ENCODE measurements at places on chromosomes 7 and 10. TPM values are rescaled to one million over a fixed set of nuclear protein-coding genes. Genes with fewer than 3 reads are reported as not detected.

Gene VPS26A
- total RNA-seq: 32.8 TPM

Gene DNAJB12
- total RNA-seq: 27.0 TPM

Gene BRAF
- total RNA-seq: 57.8 TPM

GRCh38 chr7:147859033-147859432 is 731.5 kb upstream of the C7orf33 start:
- H3K27me3 ChIP-seq: no peaks in the 10 kb centered on the region
- H3K4me3 ChIP-seq: no peak overlapping the region
- no peaks in the 10 kb centered on the region for H3K4me1 ChIP-seq
- H3K27ac ChIP-seq: no peak overlapping the region
- H3K36me3 ChIP-seq: no peaks in the 10 kb centered on the region

DNA sequence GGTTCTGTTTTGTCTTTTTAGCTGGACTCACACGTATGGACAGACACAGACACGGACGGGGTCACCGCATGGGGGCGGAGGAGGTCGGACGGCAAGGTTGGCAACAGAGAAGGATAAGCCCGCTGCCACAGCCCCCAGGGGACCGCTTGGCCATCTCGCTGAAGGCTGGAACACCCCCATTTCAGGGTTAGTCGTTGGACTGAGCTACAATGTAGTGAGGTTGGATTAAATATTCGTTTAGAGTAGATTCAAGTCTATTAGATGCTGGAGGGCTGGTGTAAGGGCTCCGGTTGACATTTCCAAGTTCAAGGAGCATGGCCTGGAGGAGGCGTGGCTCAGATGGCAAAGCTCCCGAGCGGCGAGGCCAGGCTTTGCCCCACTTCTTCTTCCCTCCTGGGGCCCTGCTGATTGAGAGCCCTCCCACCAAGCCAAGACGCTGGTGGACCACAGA is 35.2 kb downstream of the PPIF start:
- H3K4me1 ChIP-seq: no peaks in the 10 kb centered on the region
- no peaks in the 10 kb centered on the region for H3K36me3 ChIP-seq
- no peaks in the 10 kb centered on the region for H3K27me3 ChIP-seq
- DNase-seq: no peak

- H3K36me3 ChIP-seq: no peaks in the 10 kb centered on the region
- no peak overlapping the region for H3K4me3 ChIP-seq
- H3K4me1 ChIP-seq: no peaks in the 10 kb centered on the region
- no peaks in the 10 kb centered on the region for H3K27me3 ChIP-seq
Measured at GRCh38 chr10:113754125-113754524, 2.6 kb downstream of the PLEKHS1 start.

GRCh38 chr7:106224797-106225196 is 60.0 kb downstream of the NAMPT start:
- no peaks in the 10 kb centered on the region for H3K4me1 ChIP-seq
- no peak for DNase-seq
- H3K27ac ChIP-seq: no peak overlapping the region
- H3K27me3 ChIP-seq: peaks cover 7% of the 10 kb centered on the region
- H3K36me3 ChIP-seq: no peaks in the 10 kb centered on the region

DNA sequence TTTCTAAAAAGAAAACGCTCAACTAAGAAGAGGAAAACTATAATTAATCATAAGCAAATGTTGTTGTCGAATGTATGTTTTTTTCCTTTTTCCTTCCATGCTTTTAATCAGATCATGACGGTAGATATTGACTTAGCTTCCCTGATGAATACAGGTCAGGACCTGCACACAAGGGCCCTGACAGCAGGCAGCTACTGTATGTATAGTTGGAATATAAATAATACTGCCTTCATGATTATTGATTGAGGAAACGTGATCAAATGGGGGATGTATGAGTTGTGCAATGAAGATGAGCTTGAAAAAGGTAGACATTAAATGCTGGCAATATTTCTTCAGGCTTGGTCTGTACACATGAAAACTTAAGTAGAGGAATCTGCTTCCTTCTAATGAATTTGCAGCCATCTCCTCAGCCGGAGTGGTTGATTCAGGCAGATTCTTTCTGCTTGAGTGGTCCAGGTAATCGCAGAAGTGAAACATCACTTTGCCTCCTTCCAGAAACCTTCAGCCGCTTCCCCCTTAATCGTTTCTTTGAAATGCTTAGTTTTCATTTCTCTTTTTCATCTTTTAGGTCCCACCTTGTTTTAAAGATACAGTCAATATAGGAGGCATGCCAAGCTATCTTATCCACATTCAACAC is 656.5 kb downstream of the SDK1 start:
- H3K27ac ChIP-seq: no peak overlapping the region
- H3K4me1 ChIP-seq: no peaks in the 10 kb centered on the region
- H3K27me3 ChIP-seq: no peaks in the 10 kb centered on the region

DNA sequence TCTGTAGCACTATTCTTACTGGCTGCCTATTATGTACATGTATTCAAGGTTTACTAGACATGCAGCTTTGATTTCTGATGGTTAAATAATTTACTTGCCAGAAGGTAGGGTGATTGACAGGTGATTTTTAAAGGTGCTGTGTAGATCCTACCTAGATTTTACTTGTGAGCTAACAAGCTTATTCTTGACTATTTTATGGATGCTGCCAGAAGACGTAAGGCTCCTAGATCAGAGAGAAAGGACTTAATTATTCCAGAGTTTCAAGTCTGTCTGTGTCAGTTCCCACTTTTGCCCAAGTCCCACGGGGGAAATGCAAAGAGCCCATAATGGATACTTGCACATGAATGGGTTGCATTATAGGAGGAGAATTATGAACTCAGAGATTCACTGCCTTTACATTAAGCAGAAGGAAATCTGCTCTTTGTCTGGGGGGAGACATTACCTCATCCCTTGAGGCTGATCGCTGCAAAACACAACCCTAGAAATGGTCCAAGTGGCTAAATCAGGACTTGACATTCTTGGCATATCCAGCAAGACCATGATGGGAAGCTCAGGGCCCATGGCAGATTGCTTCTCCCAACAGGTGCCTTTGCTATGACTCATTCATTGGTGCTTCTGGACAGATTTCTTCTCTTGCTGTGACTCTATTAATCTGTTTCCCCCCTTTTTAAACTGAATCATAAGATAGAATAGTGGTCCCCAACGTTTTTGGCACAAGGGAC is 32.1 kb downstream of the GPR158 start:
- no peaks in the 10 kb centered on the region for H3K4me1 ChIP-seq
- H3K4me3 ChIP-seq: no peak overlapping the region
- H3K27ac ChIP-seq: no peak overlapping the region
